ENCODE measurements at places on chromosomes 5 and 9. TPM values are rescaled to one million over a fixed set of nuclear protein-coding genes. Genes with fewer than 3 reads are reported as not detected.
A peak's percentile ranks its signal among the peaks of the same experiment; 100 is the strongest.

PCAT7 gene
- not detected for total RNA-seq

GRCh38 chr5:54570916-54571315 is 53.4 kb downstream of the SNX18 start:
- DNase-seq: no peak

DNA sequence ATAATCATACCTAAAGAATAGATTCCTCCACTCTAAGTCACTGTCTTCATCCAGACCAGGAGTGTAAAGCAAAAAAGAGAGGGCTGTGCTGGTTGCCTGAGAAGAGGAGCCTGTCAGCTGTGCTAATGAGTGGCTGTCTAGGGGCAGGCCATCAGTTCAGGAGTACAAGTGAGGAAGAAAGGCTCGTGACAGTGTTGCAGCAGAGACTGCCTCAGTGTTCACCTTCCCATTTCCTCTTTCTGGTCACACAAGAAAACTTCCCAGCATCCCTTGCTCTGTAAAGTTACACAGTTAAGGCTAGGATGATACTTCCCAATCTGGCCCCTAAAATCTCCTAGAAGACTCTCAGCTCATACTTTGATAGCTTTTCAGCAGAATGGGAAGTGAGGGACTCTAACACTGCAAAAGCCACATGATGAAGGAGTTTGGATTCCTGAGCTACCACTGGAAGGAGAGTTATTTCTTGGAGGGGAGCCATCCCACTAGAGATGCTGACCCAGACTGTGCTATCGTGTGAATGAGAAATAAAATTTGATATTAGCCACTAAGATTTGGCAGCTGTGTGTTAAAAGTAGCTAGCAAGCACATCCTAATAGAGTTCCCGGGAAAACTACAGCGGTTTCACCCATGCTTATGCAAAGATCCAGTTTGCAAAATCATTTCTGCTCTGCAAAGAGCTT is 67.1 kb downstream of the ADAMTS12 start:
- DNase-seq: no peak

SOHLH1 gene
- total RNA-seq: not detected

- DNase-seq: no peak
Observed at GRCh38 chr5:31944684-31945445, 229.3 kb downstream of the GOLPH3 start.

GRCh38 chr5:143955141-143955540 is 143.2 kb downstream of the HMHB1 start:
- no peak for DNase-seq

DNA sequence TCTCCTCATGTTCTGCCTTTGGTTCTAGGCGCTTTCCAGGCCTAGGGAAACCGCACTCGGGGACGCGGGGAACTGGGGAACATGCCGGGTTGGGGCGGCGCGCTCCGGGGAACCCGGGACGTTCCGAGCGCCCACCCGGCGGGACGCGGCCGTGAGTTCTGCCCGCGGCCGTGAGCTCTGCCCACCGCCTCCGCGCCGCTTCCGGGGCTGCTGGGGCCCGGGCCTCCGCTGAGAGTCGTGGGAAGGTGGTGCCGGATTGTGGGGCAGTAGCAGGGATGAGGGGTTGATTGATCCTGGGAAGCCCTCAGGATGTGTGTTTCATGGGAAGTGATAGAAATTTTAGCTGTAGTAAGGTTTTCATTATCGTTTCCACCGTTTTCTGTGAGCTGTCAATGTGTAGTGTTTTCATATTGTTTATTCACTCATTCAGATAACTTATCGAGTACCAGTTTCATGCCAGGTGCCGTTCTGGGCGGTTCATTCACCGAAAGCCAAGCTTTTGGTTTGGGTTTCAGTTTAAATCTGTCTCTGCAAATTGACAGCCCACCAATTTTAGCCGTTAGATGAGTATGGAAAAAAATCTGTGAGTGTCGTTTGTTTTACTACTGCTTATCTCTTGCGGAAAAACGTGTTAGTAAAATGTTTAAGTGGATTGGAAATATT is 657 bp downstream of the MTRR start:
- peak; percentile 61 for DNase-seq

- no peak for DNase-seq
Observed at GRCh38 chr5:60487885-60488442, 212.0 kb downstream of the DEPDC1B start.

DNA sequence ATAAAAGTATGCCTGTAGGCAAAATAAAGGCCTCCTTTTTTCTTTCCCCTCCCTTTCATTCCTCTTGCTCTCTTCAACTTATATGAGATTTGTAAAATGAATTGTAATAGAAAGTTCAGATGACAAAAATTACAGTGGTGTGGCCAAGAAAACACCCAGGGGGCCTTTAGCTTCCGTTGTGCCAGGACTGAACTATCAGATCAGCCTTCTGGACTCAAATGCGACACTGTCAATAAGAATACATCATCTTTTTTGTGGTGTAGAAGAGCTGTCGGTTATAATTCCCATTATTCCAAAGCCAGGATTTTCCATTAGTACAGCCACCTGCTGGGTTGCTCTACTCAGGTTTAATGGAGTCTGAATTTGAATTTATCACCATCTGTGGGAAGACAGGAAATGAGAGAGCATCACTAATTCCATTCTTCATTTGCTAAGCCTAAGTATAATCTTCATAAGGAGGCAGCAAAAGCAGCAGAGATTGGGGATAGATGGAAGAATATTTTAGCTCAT is 443.4 kb downstream of the ANXA1 start:
- no peak for DNase-seq
